Naive thymus-derived CD8-positive, alpha-beta T cell (primary cell): ENCODE measurements at places on chromosomes 6 and 20. TPM values are rescaled to one million over a fixed set of nuclear protein-coding genes. Genes with fewer than 3 reads are reported as not detected.

MYH7B gene
- total RNA-seq = 0.82 TPM

HLA-DQA1 gene
- total RNA-seq = 13.7 TPM

BMP7 gene
- total RNA-seq = not detected

PAX1 gene
- total RNA-seq = not detected

IP6K3 gene
- not detected for total RNA-seq

GPR6 gene
- not detected for total RNA-seq

DNA sequence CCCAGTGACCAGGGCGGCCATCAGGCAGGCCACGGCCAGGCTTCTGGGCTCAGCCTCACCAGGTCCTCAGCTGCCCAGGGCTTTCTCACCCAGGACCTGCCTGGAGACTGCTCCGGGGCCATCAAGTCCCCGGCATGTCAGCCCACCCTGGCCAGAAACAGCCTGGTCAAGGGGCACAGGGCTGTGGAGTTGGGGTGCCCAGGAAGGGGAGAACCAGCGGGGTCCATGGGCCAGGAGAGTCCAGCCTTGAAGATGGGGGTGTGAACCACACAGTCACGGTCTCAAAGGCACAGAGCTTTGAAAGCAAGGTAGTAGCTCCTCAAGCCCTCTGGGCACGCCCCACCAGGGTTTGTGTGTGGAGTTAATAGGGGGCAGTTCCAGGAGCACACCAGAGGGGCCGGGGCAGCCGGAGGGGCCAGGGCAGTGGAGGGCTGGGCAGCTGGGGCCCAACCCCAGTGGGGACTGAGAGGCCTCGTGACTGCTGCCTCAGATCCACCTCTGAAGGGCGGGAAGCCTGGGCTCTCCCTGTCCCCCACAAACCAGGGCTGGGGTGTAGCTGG is 48.0 kb upstream of the BHLHE23 start:
- peaks cover 4% of the 10 kb centered on the region for H3K27me3 ChIP-seq
- no peak overlapping the region for H3K27ac ChIP-seq
- no peak overlapping the region for H3K4me3 ChIP-seq
- H3K36me3 ChIP-seq = no peaks in the 10 kb centered on the region
- no peak for DNase-seq
- no peaks in the 10 kb centered on the region for H3K4me1 ChIP-seq

- no peaks in the 10 kb centered on the region for H3K27me3 ChIP-seq
- no peaks in the 10 kb centered on the region for H3K4me1 ChIP-seq
- no peak for DNase-seq
- peaks cover 1% of the 10 kb centered on the region for H3K36me3 ChIP-seq
These were observed 363.8 kb upstream of the PTCHD4 start for GRCh38 chr6:48474830-48475229.

DNA sequence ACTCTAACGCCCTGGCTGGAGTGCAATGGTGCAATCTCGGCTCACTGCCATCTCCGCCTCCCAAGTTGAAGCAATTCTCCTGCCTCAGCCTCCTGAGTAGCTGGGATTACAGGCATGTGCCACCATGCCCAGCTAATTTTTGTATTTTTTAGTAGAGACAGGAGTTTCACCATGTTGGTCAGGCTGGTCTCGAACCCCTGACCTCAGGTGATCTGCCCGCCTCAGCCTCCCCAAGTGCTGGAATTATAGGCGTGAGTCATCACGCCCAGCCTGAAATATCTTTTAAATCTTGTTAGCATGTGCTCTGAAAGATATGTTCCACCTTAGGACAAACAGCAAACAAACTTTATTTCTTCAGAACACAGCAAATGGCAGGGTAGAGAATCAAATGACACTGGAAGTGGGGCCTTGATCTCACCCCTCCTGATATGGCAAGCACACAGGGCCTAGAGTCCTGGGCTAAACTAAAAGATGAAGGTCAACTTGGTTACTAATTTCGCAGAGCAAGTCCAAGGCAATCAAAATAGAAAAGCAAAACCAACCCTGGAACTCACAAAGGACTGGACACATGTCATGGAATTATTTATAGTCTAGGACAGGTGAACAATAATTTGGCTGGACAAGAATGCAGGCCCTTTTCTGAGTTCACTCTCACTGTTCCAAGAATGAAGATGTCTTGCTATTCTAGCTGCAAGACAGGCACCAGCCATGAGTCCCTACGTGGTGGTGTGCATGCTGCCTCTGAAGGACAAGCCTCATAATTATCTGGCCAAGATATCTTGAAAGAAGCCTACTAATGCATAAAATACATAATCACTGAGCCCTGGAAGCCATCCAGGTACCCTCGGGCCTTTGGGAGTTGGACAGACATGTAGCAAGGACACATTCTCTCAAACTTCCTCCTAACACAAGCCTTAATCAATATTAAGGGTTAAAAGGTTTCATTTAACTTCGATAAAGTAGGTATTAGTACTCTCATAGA is 35.6 kb downstream of the B4GALT5 start:
- DNase-seq = no peak
- no peaks in the 10 kb centered on the region for H3K27me3 ChIP-seq
- no peak overlapping the region for H3K27ac ChIP-seq
- H3K36me3 ChIP-seq = no peaks in the 10 kb centered on the region

GRCh38 chr6:15327271-15327670 is 81.4 kb downstream of the JARID2 start:
- H3K4me1 ChIP-seq = peaks cover 46% of the 10 kb centered on the region
- no peaks in the 10 kb centered on the region for H3K36me3 ChIP-seq
- peak overlapping the region; percentile 72 for H3K27ac ChIP-seq

- H3K27me3 ChIP-seq = no peaks in the 10 kb centered on the region
- DNase-seq = no peak
- H3K27ac ChIP-seq = no peak overlapping the region
- no peak overlapping the region for H3K4me3 ChIP-seq
- H3K4me1 ChIP-seq = no peaks in the 10 kb centered on the region
- no peaks in the 10 kb centered on the region for H3K36me3 ChIP-seq
These were observed 1219.0 kb upstream of the EYS start for GRCh38 chr6:66926060-66926459.

GRCh38 chr6:46626228-46626909 is 26.2 kb downstream of the CYP39A1 start:
- peak; percentile 13 for DNase-seq
- H3K4me3 ChIP-seq = peak overlapping the region; percentile 46
- H3K4me1 ChIP-seq = no peaks in the 10 kb centered on the region
- H3K27ac ChIP-seq = peak overlapping the region; percentile 22

DNA sequence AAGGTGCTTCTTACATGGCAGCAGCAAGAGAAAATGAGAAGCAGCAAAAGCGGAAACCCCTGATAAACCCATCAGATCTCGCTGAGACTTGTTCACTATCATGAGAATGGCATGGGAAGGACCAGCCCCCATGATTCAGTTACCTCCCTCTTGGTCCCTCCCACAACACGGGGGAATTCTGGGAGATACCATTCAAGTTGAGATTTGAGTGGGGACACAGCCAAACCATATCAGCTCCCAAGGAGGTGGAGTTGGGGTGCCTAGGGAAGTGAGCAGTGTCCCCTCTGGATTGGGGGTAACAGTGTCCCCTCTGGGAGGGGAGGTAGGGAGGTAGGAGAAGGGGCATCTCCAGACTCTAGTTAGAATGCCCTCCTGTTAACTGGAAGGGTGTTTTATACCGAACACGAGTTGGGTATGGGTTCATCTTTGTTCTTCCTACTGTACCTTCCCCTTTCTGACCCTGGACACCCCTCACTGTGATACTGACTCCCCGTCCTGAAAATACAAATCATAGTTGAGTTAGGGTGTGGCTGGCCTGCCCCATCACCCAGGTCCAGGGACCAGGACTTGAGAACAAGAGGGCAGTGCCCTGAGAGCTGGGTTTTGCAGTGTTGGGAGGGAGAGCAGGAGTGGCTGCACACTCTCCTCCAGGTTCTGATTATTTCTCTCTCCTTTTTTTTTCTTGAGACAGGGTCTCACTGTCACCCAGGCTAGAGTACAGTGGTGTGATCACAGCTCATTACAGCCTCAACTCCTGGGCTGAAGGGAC is 62.0 kb downstream of the EFCAB8 start:
- peaks cover 5% of the 10 kb centered on the region for H3K4me1 ChIP-seq
- H3K27ac ChIP-seq = no peak overlapping the region
- H3K36me3 ChIP-seq = peaks cover 6% of the 10 kb centered on the region
- no peaks in the 10 kb centered on the region for H3K27me3 ChIP-seq

GRCh38 chr6:30378290-30378937 is 33.5 kb downstream of the RPP21 start:
- DNase-seq = no peak
- no peaks in the 10 kb centered on the region for H3K4me1 ChIP-seq
- H3K27ac ChIP-seq = no peak overlapping the region
- H3K4me3 ChIP-seq = no peak overlapping the region
- H3K36me3 ChIP-seq = no peaks in the 10 kb centered on the region
- H3K27me3 ChIP-seq = peaks cover 57% of the 10 kb centered on the region

- no peak overlapping the region for H3K4me3 ChIP-seq
- no peaks in the 10 kb centered on the region for H3K36me3 ChIP-seq
- no peaks in the 10 kb centered on the region for H3K4me1 ChIP-seq
These were observed 215.0 kb downstream of the SLC24A3 start for GRCh38 chr20:19427480-19427879.

DNA sequence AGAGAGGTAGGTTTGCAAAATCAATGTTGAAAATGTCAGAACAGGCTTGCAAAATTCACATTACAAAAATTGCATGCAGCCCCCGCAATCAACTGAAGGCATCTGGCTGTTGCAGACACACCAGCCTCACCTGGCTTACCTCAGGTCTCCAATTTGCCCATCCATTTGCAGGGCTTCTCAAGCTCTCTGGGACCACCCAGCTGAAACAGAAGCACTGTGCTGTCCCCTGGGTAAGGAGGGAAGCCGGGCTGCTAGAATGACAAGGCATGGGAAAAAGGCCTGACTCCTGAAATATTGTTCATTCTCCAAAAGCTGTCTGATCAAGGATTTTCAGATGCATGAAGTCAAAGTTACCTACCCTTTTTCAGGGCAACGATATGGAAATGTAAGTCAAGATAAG is 52.6 kb upstream of the CD93 start:
- H3K4me1 ChIP-seq = peaks cover 8% of the 10 kb centered on the region
- no peak overlapping the region for H3K27ac ChIP-seq
- H3K4me3 ChIP-seq = no peak overlapping the region
- no peak for DNase-seq
- H3K27me3 ChIP-seq = no peaks in the 10 kb centered on the region

DNA sequence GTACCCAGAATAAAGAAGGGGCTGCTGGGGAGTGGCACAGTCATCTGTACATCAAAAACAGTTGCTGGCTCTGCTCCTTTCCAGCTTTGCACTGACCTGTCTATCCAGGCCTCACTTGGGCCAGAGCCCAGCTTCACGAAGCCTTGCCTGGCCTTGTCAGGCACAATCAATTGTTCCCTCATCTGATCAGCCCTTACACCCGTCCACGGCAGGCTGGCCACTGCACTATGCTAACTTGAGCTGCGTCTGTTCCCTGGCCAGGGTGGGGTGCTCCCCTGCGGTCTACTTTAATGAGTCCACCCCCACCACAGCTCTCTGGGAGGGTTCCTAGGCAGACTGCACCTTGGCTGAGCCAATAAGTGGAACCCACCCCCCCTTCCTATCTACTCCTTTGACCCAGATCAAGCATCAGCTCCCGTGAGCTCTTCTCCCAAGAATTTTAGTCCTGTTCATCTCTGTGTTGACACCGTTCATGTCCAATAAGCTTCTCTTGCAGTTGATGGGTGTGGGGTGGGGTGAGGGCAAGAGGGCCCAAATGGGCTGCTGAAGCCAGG is 74.3 kb upstream of the MLN start:
- DNase-seq = no peak
- no peak overlapping the region for H3K27ac ChIP-seq
- no peaks in the 10 kb centered on the region for H3K27me3 ChIP-seq
- H3K4me3 ChIP-seq = no peak overlapping the region
- no peaks in the 10 kb centered on the region for H3K36me3 ChIP-seq

- no peaks in the 10 kb centered on the region for H3K4me1 ChIP-seq
- no peak for DNase-seq
- H3K4me3 ChIP-seq = no peak overlapping the region
- H3K27ac ChIP-seq = no peak overlapping the region
- peaks cover 14% of the 10 kb centered on the region for H3K27me3 ChIP-seq
- H3K36me3 ChIP-seq = peaks cover 8% of the 10 kb centered on the region
These were observed 21.2 kb upstream of the NOP56 start for GRCh38 chr20:2631228-2631627.

DNA sequence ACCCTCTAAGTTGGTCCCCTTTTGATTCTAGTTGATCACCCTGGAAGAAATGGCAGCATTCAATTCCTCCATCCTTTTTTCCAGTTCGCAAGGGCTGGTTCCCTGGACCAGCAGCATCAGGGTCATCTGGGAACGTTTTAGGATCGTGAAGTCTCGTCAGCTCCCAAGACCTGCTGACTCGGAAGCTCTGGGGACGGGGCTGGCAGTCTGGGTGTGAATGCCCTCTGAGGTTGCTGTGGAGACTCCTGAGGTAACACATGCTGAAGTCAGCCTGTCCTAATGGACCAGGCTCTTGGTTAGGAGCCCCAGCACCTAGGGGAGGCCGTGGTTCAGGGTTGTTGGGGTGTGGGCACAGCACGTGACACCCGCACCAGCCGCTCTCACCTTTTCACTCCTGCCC is 164.1 kb downstream of the SYNDIG1 start:
- H3K36me3 ChIP-seq = no peaks in the 10 kb centered on the region
- no peak overlapping the region for H3K27ac ChIP-seq
- no peak for DNase-seq
- H3K27me3 ChIP-seq = peaks cover 10% of the 10 kb centered on the region
- H3K4me1 ChIP-seq = peaks cover 2% of the 10 kb centered on the region

DNA sequence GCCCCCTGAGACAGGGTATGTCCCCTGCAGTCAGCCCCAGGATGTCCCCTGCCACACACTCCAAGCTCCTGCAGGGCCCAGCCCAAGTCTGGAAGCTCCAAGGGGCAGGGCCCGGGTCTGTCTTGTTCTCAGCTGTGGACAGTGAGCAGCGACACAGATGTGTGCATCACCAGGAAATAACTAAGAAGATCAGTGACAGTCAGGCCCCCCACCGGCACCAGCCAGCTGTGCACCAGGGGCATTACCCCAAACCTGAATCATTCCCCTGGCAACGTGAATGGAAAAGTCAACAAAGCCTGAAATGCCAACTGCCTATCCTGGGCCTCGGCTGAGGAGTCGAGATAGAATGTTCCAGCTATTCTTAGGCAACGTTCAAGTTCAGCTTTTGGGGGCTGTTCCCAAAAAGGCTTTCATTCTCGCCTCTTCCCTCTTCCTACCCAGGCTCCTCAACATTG is 105.0 kb downstream of the PREX1 start:
- H3K4me3 ChIP-seq = peak overlapping the region; percentile 24
- H3K27me3 ChIP-seq = no peaks in the 10 kb centered on the region
- H3K27ac ChIP-seq = peak overlapping the region; percentile 63
- no peak for DNase-seq
- peaks cover 80% of the 10 kb centered on the region for H3K4me1 ChIP-seq
- H3K36me3 ChIP-seq = peaks cover 12% of the 10 kb centered on the region

DNA sequence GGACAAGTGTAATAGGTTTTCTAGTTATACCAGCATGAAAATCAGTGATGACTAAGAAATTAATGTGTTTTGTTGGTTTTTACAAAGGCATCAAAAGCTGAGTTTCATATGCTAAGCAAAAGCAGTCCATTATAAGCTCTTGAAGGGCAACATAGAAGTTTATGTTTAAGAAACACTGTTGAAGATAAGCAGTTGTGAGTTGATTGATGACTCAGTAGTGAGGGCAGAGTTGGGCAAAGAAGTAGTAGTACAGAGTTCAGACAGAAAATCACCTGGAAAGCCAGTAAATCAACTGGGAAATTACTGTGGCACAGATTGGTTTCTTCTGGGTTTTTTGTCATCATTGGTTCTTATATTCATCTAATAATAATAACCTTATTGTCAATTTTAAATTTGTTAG is 78.0 kb upstream of the SMIM8 start:
- H3K4me1 ChIP-seq = no peaks in the 10 kb centered on the region
- peaks cover 20% of the 10 kb centered on the region for H3K36me3 ChIP-seq
- no peak overlapping the region for H3K4me3 ChIP-seq
- DNase-seq = no peak
